ENCODE measurements at places on chromosomes 5 and 9.
A peak's percentile ranks its signal among the peaks of the same experiment; 100 is the strongest.

GRCh38 chr5:5671823-5672222 lies 249.3 kb downstream of the ICE1 start:
- no peak for DNase-seq

DNA sequence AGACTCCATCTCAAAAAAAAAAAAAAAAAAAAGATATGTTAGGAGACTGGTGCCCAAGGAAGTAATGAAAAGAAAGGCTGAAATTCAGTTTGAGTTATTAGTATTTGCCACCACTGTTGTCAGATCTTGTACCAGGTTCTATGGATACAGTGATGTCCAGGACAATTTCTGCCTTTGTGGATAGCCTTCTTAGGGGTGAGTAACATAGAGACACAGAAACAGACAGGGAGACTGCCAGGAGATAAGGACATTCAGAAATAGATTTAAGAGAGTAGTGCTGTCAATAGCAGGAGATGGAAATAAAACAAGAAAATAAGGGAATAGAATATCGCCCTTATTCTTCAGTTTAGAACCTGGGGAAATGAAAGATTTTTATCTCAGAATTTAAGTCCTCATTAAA lies 6.3 kb upstream of the SPINK14 start:
- no peak for DNase-seq

DNA sequence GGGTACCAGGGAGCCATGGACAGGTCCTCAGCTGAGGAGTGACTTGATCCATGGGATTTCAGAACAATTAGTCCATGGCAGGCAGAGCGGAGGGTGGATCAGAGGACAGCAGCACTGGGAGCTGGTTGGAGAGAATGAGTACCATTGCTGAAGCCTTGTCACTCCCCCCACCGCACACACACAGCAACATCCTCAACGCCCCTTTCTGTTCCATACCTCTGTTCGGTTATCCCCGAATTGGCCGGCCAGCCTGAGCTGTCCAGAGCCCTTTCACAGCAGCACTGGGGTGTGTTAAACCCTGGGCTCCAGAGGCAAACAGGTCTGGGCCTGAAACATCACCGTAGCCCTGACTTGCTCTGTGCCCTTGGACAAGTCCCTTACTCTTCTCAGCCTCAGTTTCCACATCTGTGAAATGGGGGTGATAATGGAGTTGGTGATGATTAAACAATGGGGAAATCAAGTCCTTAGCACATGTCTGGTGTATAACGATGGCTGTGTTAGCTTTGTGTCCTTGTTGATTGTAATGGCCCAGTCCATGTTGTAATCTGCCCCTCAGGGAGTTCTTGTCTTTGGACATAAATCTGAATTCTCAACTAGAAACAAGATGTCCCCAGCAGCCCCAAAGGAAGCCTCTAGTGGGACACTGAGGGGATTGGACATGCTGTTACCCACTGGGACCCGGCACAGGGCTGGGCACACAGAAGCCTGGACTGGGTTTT lies 16.9 kb downstream of the GSN start:
- no peak for DNase-seq

DNA sequence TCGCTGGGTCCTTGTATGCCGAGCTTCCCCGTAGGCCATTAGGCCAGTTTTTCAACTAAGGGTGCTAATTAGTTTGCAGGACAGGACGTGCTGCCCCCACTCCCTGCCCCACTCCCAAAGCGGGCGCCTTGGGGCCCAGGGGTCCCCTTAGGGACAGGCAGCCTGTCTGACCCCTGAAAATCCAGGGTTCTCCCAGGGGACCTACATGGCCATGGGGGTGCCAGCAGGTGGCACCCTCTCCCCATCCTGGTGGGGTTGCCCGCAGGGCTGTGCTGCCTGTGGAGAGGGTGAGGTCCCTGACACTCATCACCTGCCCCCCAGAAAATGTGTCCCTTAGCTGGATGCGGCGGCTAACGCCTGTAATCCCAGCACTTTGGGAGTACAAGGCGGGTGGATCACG lies 8.5 kb upstream of the CCDC187 start:
- peak; percentile 35 for DNase-seq

- DNase-seq, result no peak
Measured at GRCh38 chr9:16179566-16179965, 626.7 kb downstream of the CCDC171 start.

GRCh38 chr5:39794513-39795210 lies 369.9 kb upstream of the DAB2 start:
- no peak for DNase-seq

DNA sequence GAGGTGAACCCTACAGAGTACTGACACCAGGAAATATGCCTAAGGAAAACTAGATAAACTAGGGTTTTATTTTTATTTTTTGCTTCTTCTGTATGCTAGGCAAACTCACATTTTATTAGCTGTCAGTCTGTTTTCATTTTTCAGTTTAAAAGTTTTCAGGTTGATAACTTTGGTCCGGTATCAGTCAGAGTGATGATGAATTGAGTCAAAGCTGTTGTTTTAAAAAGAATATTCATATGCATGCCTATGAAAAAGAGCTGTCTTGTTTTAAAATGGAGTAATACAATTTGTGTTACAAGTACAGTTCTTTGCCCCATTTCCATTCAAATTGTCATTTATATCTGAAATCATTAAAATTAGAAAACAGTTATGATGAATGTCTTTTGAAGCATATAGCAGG lies 22.6 kb downstream of the MAP3K1 start:
- DNase-seq, result no peak

DNA sequence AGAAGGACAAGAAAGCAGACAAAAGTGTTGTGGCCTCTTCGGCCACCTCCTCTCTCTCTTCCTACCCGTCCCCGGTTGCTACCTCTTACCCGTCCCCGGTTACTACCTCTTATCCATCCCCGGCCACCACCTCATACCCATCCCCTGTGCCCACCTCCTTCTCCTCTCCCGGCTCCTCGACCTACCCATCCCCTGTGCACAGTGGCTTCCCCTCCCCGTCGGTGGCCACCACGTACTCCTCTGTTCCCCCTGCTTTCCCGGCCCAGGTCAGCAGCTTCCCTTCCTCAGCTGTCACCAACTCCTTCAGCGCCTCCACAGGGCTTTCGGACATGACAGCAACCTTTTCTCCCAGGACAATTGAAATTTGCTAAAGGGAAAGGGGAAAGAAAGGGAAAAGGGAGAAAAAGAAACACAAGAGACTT lies 2.4 kb downstream of the EGR1 start:
- no peak for DNase-seq

DNA sequence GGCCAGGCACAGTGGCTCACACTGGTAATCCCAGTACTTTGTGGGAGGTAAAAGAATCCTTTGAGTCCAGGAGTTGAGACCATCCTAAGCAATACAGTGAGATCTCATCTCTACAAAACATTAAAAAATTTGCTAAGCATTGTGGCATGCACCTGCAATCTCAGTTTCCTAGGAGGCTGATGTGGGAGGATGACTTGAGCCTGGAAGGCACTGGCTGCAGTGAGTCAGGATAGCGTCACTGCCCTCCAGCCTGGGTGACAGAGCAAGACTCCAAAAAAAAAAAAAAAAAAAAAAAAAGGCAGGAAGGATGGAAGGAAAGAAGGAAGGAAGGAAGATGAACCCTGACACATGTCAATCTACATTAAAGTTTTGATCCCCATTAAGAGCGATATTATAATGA lies 1452.2 kb upstream of the ACO1 start:
- no peak for DNase-seq

- DNase-seq, result no peak
Measured at GRCh38 chr9:81492710-81493447, 196.5 kb downstream of the TLE1 start.

DNA sequence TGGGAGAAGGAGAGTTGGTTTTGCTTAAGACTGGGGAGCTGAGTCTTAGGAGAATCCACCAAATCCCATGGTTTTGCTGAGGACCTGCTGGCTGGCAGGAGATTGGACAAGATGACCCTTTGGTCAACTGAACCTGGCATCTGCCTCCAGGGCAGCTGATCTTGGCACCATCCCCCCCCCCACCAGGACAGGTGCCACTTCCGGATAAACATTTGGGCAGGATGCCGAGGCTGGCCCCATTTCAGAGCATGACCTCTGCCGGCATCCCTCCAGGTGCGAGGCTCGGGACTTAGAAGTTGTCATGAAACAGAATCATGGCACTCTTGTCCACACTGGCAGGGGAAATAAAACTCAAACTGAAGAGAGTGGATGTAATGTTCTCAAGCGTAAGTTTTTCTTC lies 165.6 kb downstream of the MACROH2A1 start:
- no peak for DNase-seq

DNA sequence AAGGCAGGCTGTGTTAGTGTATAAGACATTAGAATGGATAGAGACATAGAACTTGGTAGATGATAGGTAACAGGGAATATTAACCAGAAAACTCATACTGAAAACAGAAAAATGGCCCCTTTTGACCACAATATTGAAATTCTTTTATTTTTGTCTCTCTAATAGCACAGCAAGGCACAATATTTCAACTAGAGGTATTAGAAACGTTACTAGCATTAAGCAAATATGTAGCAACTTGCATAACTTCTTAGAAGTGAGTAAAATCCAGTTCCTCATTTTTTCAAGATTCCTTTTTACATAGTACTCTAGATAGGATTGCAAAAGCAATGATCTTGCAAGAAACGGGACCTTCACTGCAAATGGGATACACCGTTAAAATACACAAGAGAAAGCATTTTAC lies 102.7 kb upstream of the VCAN start:
- no peak for DNase-seq

GRCh38 chr9:74770508-74771261 lies 117.0 kb downstream of the TRPM6 start:
- peak; percentile 29 for DNase-seq

GRCh38 chr9:14389657-14390056 lies 75.7 kb upstream of the NFIB start:
- DNase-seq, result no peak

GRCh38 chr5:57659886-57660285 lies 177.3 kb upstream of the ACTBL2 start:
- DNase-seq, result no peak

- no peak for DNase-seq
Measured at GRCh38 chr9:81874931-81875330, 53.3 kb upstream of the SPATA31D4 start.

DNA sequence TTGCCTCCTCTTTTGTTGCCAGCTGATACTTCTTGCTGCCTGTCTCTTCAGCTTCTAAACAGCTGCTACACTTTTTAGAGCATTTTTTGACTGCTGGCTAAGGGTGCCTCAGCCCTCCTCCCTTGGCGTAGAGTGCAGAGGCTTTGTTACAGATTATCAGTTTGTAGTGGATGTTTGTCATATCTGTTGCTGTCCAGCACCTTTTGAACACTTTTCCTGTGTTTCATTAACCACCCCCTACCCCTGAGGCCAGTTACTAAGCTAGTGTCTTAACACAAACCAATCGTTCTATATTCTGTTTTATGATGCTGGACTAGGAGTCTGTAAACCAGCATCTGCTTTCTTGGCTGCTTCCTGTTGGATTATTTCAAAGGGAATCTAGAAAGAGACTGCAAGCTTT lies 441.5 kb downstream of the DNAH5 start:
- no peak for DNase-seq

DNA sequence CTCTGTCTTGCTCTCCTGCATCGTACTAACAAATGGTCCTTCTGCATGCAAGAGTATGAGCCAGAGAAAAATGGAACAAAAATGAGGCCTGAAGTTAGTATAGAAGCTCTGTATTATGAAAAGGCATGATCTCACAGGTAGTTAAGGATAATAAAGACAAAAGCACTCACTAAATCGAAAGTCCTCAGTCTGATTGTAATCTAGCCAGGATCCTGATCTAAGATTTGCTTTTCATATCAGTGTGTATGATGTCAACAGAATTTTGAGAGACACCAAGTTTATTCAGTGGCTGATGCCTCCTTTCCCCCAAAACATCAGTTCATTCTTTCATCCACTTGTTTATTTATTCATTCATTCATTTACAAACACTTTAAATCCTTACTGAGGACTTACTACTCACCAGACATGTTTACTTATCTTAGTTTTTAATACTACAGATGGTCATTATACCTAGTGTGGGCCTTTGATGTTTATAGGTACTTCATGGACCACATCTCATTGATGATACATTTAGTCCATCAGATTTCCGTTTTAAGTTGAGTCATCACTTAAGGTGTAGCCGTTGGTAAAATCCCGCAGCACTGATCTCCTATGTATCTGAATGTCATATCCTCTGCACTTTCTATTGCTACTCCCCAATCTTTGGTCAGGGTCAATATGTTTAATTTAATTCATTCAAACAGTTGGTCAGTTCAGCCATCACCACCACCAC lies 105.2 kb upstream of the DHFR start:
- DNase-seq, result no peak
